ENCODE measurements at places on chromosomes 4 and X.

DNA sequence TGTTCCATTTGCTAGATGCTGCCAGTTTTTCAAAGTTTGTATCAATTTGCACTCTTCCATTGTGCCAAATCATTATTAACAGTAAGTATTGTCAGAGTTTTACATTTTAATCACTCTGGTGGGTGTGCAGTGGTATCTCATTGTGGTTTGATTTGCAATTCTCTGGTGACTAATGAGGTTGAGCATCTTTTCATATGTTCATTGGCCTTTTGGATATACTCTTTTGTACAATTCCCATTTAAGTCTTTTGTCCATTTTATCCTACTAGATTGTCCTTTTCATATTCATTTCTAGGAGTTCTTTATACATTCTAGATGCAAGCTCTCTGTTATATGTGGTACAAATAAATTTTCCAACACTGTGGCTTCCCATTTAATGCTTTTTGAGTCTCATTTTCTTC, 17.4 kb upstream of the ARHGAP36 start:
- H3K27me3 ChIP-seq, result peaks cover 9% of the 10 kb centered on the region
- H3K4me1 ChIP-seq, result no peaks in the 10 kb centered on the region
- DNase-seq, result no peak
- H3K27ac ChIP-seq, result no peak overlapping the region
- H3K36me3 ChIP-seq, result no peaks in the 10 kb centered on the region
- H3K4me3 ChIP-seq, result no peak overlapping the region

- H3K27ac ChIP-seq, result no peak overlapping the region
- no peak for DNase-seq
- no peaks in the 10 kb centered on the region for H3K36me3 ChIP-seq
- no peaks in the 10 kb centered on the region for H3K27me3 ChIP-seq
- no peak overlapping the region for H3K4me3 ChIP-seq
These were observed 268.7 kb upstream of the GK2 start for GRCh38 chr4:79676705-79677104.

GRCh38 chr4:186627226-186627865, 72.0 kb upstream of the MTNR1A start:
- DNase-seq, result no peak
- no peak overlapping the region for H3K27ac ChIP-seq
- peaks cover 6% of the 10 kb centered on the region for H3K4me1 ChIP-seq
- no peaks in the 10 kb centered on the region for H3K27me3 ChIP-seq

DNA sequence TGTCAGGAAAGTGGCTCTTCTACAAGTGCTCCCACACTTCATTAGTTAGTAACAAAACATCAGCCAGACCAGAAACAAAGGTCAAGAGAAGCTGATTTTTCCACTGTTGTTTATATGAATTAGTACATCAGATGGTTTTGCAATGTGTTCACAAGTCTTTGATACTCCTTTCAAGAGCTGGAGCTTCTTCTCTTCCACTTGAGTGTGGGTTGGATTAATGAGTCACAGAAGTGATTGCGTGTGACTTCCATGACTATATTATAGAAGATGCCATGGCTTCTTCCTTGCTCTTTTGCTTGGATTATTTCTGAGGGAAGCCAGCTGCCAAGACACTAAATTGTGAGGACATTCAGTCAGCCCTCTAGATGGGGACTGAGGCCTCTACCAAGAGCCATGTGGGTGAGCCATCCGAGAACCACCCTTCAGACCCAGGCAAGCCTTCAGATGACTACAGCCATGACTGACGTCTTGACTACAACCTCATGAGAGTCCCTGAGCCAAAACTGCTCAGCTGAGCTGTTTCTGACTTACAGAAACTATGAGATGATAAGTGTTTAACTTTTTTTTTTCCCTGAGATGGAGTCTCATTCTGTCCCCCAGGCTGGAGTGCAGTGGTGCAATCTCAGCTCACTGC, 18.1 kb downstream of the SOWAHB start:
- H3K36me3 ChIP-seq, result no peaks in the 10 kb centered on the region
- H3K27ac ChIP-seq, result no peak overlapping the region
- H3K4me3 ChIP-seq, result no peak overlapping the region
- H3K27me3 ChIP-seq, result peaks cover 12% of the 10 kb centered on the region
- no peaks in the 10 kb centered on the region for H3K4me1 ChIP-seq

DNA sequence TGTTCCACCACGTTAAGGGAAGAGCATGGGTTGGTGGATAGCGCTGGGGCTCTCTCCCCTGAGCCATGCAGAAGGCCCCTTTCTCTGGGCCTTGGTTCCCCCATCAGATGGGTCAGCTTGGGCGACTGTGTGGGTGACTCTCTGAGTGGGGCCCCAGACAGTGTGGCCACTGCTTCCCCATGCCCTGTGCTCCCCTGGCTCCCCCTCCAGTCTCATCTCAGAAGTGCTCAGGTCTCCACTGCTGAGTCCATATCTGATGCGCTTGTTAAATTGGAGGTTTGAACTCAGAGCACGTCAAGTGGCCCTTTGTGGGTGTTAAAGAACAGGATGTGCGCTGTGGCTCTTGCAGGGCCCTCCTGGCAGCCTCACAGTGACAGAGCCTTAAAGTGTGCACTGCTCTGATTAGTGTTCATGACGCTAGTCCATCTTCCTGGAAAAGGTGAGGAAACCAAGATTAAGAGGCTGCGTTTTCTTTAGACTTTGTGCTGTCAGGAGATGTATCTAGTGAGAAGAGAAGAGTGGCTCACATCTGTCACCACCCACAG, 59.8 kb downstream of the NELFA start:
- no peaks in the 10 kb centered on the region for H3K4me1 ChIP-seq
- no peak for DNase-seq
- no peak overlapping the region for H3K27ac ChIP-seq
- H3K27me3 ChIP-seq, result no peaks in the 10 kb centered on the region

DNA sequence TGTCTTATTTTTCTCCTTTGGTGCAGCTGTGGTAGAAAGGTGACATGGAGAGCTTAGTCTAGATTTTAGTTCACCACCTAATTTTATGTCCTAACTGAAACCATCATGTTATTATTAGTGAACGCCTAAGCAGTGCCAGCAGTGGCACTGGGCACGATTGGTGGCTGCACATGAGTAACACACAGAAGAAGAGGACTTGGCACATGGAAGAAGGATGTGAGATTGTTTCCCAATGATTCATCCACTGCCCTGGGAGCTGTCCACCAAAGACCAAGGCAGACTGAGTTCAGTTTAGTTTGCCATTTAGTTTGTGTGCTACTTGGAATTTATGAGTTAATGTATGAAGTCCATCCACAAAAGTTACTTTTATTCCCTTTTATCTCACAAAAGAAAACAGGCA, 68.1 kb upstream of the NAP1L5 start:
- H3K4me1 ChIP-seq, result peaks cover 2% of the 10 kb centered on the region
- H3K27me3 ChIP-seq, result peaks cover 2% of the 10 kb centered on the region
- no peak overlapping the region for H3K27ac ChIP-seq
- H3K36me3 ChIP-seq, result no peaks in the 10 kb centered on the region

DNA sequence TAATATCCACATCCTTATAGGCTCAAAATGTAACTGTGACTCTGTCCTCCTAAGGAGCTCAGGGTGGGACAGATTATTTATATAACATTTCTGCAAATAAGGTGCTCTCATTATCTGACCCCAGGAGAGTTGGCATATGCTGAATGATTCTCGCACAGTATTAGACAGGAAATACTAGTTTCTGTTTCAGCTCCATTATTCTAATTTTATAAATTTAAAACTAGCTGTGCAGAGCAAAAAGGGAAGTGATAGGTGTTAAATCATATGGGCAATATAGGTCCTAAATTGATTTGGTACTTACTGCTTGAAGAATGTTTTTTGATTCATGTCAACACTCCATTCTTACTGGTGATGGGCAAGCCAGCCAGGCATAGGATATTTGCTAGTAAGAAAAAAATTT, 141.5 kb downstream of the GLRA2 start:
- peaks cover 2% of the 10 kb centered on the region for H3K27me3 ChIP-seq
- no peak for DNase-seq
- H3K4me3 ChIP-seq, result no peak overlapping the region
- peaks cover 4% of the 10 kb centered on the region for H3K4me1 ChIP-seq

GRCh38 chrX:12421918-12422317, 283.6 kb downstream of the FRMPD4 start:
- H3K4me1 ChIP-seq, result no peaks in the 10 kb centered on the region
- H3K36me3 ChIP-seq, result no peaks in the 10 kb centered on the region
- H3K27ac ChIP-seq, result no peak overlapping the region
- H3K4me3 ChIP-seq, result no peak overlapping the region
- no peaks in the 10 kb centered on the region for H3K27me3 ChIP-seq

GRCh38 chrX:22078117-22078516, 46.0 kb downstream of the PHEX start:
- H3K36me3 ChIP-seq, result peaks cover 43% of the 10 kb centered on the region
- peaks cover 6% of the 10 kb centered on the region for H3K4me1 ChIP-seq
- H3K27me3 ChIP-seq, result no peaks in the 10 kb centered on the region
- no peak for DNase-seq

- peaks cover 10% of the 10 kb centered on the region for H3K36me3 ChIP-seq
- H3K4me3 ChIP-seq, result peak overlapping the region; percentile 90
- peak overlapping the region; percentile 79 for H3K27ac ChIP-seq
These were observed 3.3 kb downstream of the CPEB2 start for GRCh38 chr4:15005474-15006115.

- no peak overlapping the region for H3K27ac ChIP-seq
- H3K36me3 ChIP-seq, result no peaks in the 10 kb centered on the region
- DNase-seq, result no peak
- H3K27me3 ChIP-seq, result no peaks in the 10 kb centered on the region
- no peak overlapping the region for H3K4me3 ChIP-seq
- no peaks in the 10 kb centered on the region for H3K4me1 ChIP-seq
These were observed 186.6 kb downstream of the PDGFC start for GRCh38 chr4:156784970-156785369.

DNA sequence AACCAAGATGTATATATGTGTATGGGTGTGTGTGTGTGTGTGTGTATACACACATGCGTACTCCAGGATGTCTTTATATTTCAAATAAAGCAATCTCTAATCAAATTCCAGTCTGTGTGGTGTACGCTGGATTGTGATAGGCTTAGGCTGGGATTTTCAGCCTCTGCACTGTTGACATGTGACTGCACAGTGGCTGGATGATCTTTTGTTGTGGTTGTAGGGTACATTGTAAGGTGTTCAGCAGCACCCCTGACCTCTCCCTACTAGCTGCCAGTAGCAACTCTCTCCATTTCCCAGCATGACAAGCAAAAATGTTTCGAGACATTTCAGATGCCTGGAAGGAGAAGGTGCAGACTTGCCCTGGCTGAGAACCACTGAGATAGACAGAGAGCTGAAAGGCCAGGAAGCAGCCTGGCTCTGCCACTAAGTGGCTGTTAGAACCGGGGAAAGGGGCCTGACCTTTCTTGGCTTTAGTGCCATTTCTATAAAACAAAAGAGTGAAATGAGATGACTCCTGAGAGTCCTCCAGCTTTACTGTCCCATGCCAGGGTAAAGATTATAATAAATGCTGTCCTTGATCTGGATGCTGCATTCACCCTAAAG, 10.5 kb downstream of the PGM2 start:
- peak overlapping the region; percentile 24 for H3K4me3 ChIP-seq
- no peak for DNase-seq
- H3K4me1 ChIP-seq, result peaks cover 26% of the 10 kb centered on the region
- H3K36me3 ChIP-seq, result peaks cover 57% of the 10 kb centered on the region

DNA sequence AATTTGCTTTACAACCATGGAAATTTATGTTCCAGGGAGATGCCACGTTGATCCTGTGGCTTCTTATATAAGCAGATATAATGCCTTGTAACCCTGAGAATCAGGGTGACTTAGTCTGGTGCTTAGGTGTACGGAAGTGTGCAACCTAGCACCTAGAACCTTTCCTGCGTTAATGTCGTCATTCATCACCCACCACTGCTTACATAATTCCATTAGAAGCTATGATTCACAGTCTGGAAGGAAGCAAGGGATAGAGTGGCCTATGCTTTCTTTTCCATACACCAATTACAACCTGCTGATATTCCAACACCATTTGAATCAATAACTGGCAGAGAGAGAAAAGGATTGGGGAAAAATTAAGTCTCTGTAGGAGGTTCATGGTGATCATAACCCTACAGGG, 17.3 kb upstream of the CXCL8 start:
- H3K4me1 ChIP-seq, result no peaks in the 10 kb centered on the region
- DNase-seq, result no peak
- no peak overlapping the region for H3K27ac ChIP-seq
- no peak overlapping the region for H3K4me3 ChIP-seq
- H3K27me3 ChIP-seq, result peaks cover 2% of the 10 kb centered on the region

DNA sequence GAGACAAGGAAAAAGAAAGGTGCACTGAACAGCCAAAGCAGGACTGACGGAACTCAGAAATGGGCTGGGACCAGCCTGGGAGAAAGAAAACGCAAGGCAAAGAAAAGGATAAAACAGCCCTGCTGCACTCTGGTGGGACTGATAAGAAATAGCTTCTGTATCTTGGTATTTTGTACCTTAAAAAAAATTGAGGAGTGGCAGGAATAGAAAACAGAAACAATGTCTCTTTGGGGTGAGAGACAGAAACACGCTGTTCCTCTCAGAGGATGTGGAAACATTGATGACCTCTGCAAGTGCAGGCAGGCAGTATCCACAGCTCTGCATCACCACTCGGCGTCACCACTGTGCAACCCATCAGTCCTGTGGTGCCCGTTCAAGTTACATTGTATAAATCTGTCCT, 152.5 kb upstream of the SPRY1 start:
- H3K4me1 ChIP-seq, result no peaks in the 10 kb centered on the region
- DNase-seq, result no peak
- H3K36me3 ChIP-seq, result peaks cover 5% of the 10 kb centered on the region
- H3K27ac ChIP-seq, result no peak overlapping the region

DNA sequence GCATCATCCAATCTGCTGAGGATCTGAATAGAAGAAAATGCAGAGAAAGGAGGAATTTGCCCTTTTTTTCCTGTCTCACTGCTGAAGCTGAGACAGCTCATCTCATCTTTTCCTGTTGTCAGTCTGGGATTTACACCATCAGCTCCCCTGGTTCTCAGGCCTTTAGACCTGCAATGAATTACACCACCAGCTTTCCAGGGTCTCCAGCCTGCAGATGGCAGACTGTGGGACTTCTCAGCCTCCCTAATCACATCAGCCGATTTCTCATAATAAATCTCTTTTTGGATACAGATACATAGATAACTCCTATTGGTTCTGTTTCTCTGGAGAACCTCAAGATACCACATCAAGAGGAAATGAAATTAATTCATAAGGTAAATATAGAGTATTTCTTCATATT, 134.6 kb upstream of the MAB21L2 start:
- no peaks in the 10 kb centered on the region for H3K4me1 ChIP-seq
- H3K36me3 ChIP-seq, result peaks cover 12% of the 10 kb centered on the region
- DNase-seq, result no peak
- no peak overlapping the region for H3K27ac ChIP-seq
- H3K4me3 ChIP-seq, result no peak overlapping the region

GRCh38 chr4:139740531-139741041, 75.0 kb downstream of the MGST2 start:
- H3K4me3 ChIP-seq, result no peak overlapping the region
- no peaks in the 10 kb centered on the region for H3K36me3 ChIP-seq
- DNase-seq, result no peak
- peaks cover 19% of the 10 kb centered on the region for H3K27me3 ChIP-seq
- peaks cover 17% of the 10 kb centered on the region for H3K4me1 ChIP-seq

DNA sequence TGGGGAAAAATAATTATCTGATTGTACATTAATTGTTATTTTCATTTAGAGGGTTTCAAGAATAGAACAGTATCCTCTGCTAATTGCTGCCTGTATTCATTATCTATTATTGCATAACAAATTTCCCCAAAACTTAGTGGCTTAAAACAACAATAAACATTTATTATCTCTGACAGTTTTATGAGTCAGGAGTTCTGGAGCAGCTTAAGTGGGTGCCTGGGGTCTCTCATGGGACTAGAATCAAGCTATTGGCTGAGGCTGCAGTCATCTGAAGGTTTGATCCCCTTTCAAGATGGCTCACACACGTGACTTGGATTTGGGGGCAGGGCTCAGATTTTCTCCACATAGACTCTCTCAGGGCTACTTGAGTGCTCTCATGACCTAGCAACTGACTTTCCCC, 98.1 kb upstream of the JADE1 start:
- no peaks in the 10 kb centered on the region for H3K27me3 ChIP-seq
- no peak overlapping the region for H3K4me3 ChIP-seq
- H3K4me1 ChIP-seq, result peaks cover 4% of the 10 kb centered on the region
- H3K27ac ChIP-seq, result no peak overlapping the region
- H3K36me3 ChIP-seq, result no peaks in the 10 kb centered on the region

All from activated naive CD8-positive, alpha-beta T cell treated with anti-CD3 and anti-CD28 coated beads, Interleukin-2, amount 50 U/mL, for 24 hours (primary cell).